ENCODE measurements at places on chromosomes 5 and 9. TPM values are rescaled to one million over a fixed set of nuclear protein-coding genes. Genes with fewer than 3 reads are reported as not detected.

PAEP gene
- not detected for total RNA-seq

ALAD gene
- 19.5 TPM for total RNA-seq

- no peak for DNase-seq
Measured at GRCh38 chr9:98117984-98118639, 910 bp downstream of the TRIM14 start.

GRCh38 chr5:153496835-153497234 is 6.4 kb downstream of the GRIA1 start:
- no peak for DNase-seq

DNA sequence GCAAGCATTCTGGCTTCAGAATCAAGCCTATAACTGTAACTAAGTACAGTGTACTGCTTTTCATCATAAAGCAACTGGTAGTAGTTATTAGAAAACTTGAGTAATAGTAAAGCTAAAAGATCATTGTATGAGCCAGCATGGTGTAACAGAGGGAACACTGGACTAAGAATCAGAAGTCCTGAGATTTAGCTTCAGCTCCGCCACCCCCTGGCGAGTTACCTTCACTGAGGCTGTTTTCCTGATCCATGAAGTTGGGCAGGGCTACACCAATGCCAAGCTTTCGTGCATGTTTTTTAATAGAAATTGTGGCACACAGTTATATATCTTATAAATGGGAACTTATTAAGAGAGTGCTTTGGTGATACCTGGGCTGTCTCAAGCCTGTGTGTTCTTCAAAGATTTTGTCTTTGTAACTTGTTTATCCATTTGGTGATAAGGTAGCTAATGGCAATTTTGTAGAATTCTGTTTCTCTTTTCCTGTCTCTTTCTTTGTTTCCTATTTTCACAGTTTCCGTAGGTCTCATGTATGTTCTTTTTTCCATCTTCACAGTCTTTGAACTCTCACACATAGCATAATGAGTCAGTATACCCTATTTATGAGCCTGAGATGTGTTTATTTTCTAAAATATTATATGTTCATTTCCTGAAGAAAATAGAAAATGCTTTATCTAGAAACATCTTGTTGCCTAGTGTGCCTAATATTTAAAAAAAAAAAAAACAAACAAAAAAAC is 102.3 kb downstream of the GDNF start:
- DNase-seq, result no peak

DNA sequence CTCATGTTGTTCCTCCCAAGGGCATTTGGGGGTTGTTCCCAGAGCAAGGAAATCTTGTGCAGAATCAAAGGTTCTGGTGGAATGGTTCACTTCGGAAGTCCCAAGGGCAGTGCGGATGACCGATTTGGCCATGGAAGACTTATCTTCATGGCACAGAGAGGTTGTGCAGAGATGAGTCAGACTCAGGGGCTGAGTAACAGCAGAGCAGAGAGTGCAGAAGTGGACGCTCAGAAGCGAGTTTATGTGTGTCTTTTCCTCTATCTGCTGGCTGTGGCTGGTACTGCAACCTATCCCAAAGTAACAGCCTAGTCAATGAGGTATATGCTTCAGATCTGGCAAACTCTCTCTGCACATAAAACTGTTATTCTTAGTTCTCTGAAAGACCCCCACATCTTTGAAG is 118.1 kb downstream of the DPYSL3 start:
- DNase-seq, result no peak

PDGFRB gene
- 9.0 TPM for total RNA-seq

GRCh38 chr5:145971108-145971507 is 34.7 kb downstream of the SH3RF2 start:
- no peak for DNase-seq

- no peak for DNase-seq
Measured at GRCh38 chr9:91948597-91949391, 1.2 kb downstream of the ROR2 start.

HRH2 gene
- total RNA-seq, result 2.5 TPM

DNA sequence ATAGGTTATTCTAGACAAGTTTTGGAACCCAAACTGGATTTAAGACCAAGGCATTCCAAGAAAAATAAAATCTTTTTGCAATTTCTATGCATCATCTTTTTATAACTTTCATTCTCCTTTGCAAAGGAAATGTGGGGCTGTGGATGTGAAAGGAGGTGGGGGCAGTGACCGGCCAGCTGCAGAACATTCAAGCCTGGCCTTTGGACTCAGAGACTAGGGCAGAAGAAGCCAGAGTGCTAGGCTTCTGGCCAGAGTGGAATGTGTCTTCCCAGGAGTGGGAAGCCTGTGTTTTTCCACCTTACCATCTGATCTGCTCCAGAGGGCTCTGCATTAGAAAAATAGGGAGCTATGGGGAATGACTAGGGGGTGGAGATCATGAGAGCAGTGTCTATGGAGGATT is 148.5 kb downstream of the C9orf152 start:
- DNase-seq, result no peak

DNA sequence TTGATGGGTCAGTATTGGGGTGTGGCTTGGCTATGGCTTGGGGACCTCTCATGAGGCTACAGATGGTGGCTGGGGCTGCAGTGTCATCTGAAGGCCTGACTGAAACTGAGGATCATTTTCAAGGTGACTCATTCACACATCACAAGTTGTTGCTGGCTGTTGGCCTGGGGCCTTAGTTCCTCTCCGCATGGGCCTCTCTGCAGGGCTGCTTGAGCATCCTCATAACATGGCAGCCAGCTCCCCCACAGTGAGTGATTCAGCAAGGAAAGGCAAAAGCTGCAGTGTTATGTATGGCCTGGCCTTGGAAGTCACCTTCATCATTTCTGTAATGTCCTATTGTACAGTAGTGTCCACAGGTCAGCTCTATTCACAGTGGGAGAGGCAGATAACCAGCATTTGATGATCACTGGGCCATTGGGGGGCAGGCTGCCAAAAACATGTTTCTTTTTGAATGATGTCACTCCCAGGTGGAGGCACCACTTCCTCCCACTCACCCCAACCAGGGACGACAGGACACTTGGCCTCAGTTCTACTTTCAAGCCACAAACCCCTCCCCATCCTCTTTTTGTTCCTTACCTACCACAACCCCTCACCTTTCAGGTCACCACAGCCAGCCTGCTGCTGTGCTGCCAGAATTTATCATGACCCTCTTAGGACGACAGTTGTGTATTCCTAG is 14.4 kb downstream of the FGD3 start:
- DNase-seq, result no peak

F12 gene
- total RNA-seq, result 0.45 TPM

GABRA1 gene
- not detected for total RNA-seq

INSL4 gene
- not detected for total RNA-seq

DNA sequence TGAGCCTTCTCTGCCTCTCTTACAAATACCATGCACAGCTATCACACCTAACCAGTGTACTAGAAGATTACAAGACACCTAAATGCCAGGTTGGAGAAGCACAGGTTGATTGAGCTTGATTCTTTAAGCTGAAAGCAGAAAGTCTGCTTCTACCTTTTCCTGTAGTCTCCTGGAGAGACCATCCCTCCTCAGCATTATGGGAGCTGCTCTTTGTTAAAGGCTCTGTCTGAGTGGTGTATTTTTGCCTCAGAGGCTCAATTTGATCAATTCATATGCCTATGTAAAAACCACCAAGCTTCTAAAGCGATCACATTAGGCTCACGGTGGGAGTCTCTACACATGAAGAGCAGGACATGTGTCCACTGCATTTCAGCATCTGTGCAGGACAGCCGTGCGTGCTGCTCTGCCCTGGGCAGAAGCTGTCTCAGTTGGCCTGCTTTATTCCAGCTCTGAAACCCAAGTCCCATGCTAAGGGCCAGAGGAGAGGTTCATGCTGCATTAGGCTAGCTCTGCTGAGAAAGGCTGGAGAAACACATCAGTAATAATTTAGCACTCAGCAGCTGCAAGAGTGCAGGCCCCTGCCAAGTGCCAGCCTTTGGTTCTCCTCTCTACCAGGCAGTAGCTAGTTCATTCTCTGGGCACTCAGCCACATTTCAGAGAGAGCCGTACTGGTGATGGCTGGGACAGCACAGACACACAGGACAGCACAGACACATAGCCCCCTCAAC is 41.7 kb downstream of the TMEM167A start:
- DNase-seq, result no peak

DNA sequence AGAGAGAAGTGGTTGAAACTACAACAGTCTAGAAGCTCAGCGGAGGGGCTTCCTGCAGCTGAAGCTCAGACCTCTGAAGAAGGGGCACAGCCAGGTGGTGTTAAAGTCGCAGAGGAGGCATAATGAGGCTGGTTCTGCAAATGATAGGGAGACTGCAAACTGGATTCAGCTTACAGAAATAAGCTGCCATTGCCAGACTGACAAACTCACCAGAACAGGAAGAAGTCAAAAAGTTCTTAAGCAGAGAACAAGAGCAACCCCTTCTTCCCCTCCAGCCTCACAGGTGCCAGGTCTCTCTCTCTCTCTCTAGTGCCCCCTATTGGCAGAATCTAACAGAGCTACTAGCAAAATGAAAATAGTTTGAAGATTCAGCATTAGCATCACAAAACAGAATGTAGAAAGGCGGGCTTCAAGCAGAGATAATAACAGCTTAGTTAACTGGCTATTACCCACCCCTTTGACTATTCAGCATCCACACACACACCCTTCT is 76.7 kb downstream of the GRAMD2B start:
- DNase-seq, result no peak

DNA sequence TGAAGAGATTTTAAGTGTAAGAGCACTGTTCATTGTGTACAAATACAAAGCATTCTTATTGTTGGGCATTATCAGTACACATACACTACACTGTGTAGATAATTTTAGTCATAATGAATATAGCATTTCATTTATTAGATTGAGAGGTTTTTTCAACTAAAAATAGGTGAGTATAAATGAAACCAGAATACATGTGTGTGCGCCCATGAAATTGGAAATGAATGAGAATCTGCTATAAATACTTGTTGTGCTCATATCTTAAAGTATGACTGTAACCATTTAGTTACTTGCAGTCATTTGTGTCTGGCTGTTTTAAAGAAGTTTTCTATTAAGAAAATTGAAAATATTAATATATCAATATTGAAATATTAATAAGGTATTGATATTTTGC is 189.0 kb upstream of the MEF2C start:
- no peak for DNase-seq

SPINK4 gene
- total RNA-seq, result not detected

- no peak for DNase-seq
Measured at GRCh38 chr9:94204174-94204573, 54.9 kb upstream of the ZNF169 start.

ENTREP1 gene
- not detected for total RNA-seq

CDC14B gene
- 3.1 TPM for total RNA-seq

GRCh38 chr5:91024206-91024605 is 358.9 kb downstream of the ARRDC3 start:
- no peak for DNase-seq

GRCh38 chr9:113953531-113953930 is 77.4 kb downstream of the ZNF618 start:
- no peak for DNase-seq

F2RL1 gene
- total RNA-seq, result not detected

DNA sequence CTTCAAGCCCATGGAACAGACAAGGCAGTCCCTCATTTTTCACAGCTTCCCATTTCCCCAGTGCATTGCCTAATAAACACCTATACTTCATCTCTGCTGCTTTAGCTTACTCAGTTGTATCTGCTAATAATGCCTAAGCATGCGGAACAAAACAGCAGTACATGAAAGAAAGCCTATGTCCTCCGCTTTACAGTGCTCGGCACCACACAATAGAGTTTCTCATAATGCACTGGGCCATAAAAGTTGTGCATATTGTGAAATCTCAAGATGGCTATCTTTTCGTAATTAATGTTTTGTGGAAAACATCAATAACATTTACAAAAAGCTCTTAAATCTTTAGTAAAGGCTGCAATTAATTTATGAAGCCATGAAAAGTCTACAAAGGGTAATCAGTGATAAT is 69.3 kb downstream of the DENND1A start:
- no peak for DNase-seq

DNA sequence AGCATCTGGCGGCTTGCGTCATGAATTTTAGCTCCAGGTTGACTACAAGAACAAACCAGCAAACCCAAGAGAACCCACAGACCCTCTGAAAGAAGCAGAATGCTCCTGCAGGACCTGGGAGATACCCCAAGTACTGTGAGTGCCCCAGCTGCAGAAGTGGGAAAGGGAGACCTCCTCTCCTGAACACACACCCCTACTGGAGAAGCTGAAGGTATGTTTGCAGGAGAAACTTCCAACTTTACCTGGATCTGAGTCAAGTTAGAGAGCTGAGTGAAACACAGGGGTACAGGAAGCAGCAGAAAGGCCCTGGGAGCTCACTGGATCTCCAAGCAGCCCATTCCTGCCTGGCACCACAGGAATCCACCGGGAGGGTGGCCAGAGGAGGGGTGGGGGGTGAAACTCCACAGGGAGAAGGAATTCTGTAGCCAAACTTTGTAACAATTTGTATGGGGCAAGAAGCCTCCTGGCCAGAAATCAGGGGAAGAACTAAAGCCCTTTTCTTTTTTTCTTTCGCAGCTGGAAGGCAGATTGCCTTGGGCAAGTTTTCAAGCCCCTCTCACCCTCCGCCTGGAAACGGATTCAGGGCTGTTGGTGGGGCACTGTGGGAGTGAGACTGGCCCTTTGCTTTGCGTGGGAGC is 576.2 kb downstream of the BNC2 start:
- DNase-seq, result no peak

Data from natural killer cell treated with Interleukin-12 subunit alpha and Interleukin-12 subunit beta and Interleukin-15 and Interleukin-18, amount 100 ng/mL, for 72 hours (primary cell).